ENCODE measurements at places on chromosomes 7 and 10.
A peak's percentile ranks its signal among the peaks of the same experiment; 100 is the strongest.

DNA sequence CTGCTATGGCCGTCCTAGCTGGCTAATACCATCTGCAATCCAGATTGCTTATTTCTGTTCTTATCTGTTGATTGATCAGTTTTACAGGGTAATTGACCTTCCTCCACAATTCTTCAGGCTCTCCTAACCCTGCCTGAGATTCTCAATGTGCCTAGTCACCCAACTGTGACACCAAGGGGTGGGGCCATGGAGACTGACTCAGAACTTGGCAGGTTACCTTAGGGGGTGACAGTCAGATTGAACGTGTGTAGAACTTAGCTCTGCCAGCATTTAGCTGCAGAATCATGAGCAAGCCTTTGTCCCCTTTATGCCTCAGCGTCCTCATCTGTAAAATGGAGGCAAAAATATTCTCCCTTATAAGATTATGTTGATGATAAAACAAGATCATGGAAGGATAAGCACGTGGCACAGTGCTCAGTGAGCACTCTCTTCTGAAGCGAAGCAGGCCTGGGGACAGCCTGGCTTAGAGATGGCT lies 19.1 kb upstream of the LEP start:
- peak; percentile 87 for DNase-seq

DNA sequence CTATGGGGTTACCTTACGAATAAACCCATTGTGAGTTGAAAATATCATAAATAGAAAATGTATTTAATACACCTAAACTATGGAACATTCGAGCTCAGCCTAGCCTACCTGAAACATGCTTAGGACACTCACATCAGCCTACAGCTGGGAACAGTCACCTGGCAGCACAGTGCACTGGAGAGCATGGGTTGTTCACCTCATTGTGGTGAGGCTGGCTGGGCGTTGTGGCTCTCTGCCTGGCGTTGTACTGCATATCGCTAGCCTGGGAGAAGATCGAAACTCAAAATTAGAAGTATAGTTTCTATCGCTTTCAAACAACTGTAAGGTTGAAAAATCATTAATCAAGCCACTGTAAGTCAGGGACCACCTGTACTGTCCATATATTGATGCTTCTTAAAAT lies 17.3 kb upstream of the HBP1 start:
- DNase-seq, result no peak

GRCh38 chr10:105743343-105744056 lies 1102.4 kb downstream of the SORCS3 start:
- no peak for DNase-seq

GRCh38 chr10:126080291-126080825 lies 184.0 kb downstream of the FANK1 start:
- no peak for DNase-seq

GRCh38 chr7:15159261-15159660 lies 256.7 kb upstream of the DGKB start:
- no peak for DNase-seq

DNA sequence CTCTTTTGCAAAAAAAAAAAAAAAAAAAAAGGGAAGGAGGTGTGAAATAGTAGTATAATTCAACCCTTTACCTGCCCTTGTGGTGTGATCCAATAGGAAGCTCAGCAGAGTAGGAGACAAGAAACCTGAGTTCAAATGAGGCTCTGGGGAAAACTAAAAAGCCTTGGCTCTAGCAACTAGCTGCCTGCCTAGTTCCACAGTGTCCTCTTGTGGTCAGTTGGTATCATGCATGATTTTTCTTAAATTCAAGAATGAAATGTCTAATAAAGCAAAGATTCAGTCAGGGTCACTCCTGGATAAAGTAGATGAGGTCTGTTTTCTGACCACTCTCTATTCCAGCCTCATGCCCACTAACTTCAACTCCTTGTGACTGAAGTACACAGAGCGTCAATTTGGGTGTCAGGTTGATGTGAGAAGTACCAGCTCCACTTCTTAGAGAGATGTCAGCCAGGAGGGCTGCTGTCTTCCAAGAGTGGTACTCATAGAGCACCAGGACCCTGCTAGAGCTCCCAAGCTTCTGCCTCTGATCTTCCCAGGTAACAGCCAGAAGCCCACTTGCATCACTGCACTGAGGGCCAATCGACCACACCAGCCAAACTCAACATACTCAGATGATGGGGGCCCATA lies 10.5 kb downstream of the LSM5 start:
- peak; percentile 68 for DNase-seq

DNA sequence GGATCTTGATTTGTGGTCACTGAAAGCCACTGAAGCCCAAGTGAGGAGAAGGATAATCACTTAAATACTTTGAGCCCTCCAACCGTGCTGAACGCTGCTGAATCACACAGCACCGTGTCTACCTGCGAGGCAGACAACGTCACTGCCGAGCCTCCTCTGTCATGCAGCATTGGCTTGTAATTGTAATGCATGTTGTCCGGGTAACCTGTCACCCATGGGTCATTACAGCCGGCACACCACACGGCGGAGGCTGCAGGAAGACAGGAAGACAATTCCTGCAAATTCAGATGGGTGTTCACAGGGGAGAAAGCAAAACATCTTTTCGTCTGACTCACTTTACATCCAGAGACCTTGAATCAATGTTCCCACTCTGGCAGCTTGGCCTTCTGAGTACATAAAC lies 546.1 kb upstream of the FOXK1 start:
- no peak for DNase-seq

GRCh38 chr10:70774810-70775678 lies 10.1 kb downstream of the TBATA start:
- no peak for DNase-seq

GRCh38 chr10:94240901-94241300 lies 121.8 kb downstream of the NOC3L start:
- no peak for DNase-seq

DNA sequence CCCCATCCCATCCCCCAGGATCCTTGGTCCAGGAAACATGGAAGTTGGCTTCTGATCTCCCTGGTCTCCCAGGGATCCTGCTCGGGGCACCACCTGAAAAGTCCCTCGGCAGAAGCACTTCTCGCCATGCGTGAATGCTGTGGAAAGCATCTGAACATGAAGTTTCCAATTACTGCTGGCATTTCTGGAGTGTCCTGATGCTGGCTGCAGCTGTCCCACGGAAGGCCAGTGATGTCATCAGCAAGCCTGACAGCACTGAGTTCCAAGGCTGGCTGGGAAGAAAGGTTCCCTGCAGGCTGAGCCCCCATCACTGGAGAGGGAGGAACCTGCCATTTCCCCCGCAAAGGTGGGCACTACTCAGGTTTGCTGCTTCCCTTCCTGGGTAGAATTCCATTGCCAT lies 71.4 kb downstream of the KCNMA1 start:
- DNase-seq, result no peak

GRCh38 chr10:118523775-118524174 lies 71.7 kb downstream of the PRLHR start:
- no peak for DNase-seq

DNA sequence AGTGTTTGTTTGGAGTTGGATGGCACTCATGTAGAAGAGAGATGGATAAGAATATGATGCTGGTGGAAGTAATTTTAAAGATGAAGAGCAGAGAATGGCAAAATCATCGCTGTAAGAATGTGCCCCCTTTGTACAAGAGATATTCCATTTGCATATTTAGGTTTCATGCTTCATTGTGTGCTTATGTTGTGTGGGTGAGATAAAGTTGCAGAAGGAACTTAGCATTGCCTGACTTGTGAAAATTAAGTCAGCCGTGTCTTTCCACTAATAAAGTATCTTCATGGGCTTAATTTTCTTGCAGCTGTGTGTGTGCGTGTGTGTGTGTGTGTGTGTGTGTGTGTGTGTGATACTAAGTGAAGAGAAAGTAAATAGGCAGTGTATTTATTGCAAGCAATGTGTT lies 381.9 kb downstream of the OTUD1 start:
- DNase-seq, result no peak

DNA sequence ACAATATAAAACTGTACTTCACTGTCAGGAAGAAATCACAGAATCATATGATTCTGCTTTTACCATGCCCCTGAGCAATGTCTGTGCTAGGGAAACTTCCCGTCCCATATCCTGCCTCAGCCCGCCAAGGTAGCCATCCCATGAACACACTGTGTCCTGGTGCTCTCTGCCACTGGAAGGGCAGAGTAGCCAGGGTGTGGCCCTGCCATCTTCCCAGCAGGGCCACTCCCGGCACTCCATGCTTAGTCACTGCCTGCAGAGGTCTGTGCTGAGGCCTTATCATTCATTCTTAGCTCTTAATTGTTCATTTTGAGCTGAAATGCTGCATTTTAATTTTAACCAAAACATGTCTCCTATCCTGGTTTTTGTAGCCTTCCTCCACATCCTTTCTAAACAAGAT lies 31.8 kb downstream of the AP3M1 start:
- DNase-seq, result no peak

DNA sequence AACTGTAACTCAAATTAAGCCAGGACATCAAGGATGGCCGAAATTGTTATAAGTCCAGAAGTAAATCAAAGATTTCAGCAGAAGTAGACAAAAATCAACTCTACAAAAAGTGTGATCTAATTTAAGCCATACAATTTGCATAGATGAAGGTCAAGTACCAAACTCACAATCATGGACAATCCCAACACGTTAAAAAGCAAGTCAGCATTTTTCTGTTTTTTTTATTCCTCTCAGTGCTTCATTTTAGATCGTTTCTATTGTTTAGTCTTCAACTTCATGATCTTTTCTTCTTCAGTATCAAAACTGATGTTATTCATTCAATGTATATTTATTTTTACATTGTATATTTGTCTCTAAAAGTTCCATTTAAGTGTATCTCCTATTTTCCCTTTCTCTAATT lies 674.3 kb upstream of the PHF14 start:
- DNase-seq, result no peak

GRCh38 chr10:132642732-132643008 lies 105.1 kb downstream of the INPP5A start:
- DNase-seq, result no peak

DNA sequence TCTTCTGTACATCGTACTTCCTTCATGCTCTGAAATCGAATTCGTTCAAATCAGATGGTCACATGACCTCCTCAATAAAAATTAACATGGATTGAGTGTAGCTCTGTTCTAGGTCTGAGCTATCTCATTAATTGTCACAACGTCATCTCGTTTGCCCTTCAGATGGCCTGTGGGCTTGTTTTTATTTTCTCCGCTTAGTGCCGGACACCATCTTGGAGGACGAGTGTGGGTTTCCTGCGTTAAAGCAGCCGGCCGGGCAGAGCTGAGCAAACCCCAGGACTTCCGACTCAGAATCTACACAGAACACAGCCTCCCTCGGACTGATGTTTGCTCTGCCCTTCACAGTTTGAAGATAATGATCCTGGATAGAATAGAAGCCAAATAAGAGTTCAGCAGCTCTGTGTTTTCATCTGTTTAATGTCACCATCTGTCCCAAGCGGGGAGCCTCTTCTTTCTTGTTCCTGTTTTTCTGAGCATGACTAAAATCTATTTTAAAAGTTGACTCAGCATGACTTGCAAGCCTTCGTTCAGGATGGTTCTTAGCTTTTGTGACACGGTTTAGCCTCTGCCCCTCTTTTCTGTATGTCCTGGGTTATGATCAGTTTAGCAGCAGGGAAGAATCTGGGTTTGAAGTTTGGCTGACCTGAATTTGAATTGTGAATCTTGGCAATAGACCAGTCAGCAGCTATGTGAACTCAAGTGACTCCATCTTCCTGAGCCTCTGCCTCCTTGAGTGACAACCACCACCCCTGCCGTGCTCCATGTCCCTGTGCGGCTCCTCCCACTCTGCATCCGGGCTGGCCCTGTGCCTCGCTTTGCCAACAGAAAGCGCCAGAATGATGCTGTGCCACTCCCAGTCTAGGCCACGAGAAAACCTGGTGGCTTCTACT lies 30.6 kb upstream of the GALNTL5 start:
- no peak for DNase-seq

GRCh38 chr10:4141471-4141870 lies 356.5 kb upstream of the KLF6 start:
- DNase-seq, result peak; percentile 6

DNA sequence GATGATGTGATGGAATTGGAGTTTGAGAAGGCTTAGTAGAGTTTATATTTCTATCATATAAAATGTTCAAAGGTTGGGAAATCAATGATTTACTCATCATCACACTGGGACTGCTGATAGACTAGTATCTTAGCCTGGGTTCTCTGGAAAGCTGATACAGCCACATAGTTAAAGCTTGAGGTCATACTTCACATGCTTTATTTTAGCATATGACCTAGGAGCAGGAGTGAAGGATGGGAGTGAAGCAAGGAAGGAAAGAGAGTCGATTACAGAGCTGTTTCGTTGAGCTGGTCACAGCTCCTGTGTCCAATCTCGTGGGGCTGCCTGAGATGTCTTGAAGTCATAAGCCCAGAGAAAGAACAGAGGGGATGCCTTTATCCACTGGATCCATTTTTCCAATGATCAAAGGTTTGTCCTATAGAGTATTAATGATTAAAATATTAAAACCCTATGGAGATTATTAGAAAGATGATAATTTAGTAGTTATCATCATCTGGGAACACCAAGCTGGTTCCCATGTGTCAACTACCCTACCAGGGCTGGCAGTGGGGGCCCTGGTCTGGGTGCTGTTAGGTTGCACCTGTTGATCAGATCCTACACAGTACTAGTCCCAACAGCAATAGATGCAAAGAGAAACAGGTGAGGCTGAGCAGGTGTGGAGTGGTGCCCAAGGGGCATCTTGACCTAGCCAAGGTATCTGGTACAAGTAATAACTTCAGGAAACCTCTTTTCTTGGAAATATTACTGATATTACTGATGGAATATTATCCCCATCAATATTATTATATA lies 77.8 kb downstream of the BAMBI start:
- peak; percentile 51 for DNase-seq

DNA sequence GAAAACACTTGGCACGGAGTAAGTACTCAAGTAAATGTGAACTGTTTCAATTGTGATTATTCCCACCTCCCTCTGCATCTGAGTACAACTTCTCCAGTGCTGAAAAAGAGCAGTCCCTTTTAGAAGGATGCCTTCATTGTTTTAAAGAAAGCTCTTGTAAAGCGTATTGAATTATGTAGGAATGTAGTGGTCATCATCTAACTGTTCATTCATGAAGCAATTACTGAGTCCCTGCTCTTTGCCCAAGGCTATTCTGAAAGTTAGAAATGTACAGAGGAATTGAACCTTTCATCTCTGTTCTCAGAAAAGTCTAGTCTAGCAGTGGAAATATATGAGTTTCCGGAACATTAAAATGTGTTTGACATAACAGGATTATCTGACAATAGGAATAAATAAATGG lies 127.8 kb downstream of the CACNB2 start:
- no peak for DNase-seq

GRCh38 chr7:106927536-106927935 lies 62.5 kb downstream of the PIK3CG start:
- DNase-seq, result no peak

GRCh38 chr10:30728127-30728526 lies 98.6 kb upstream of the LYZL2 start:
- no peak for DNase-seq

Measured in ACHN (cell line).